ENCODE measurements at places on chromosomes 5 and 9.

- DNase-seq: peak; percentile 66
These were observed 23.3 kb downstream of the TNFSF8 start for GRCh38 chr9:114906922-114907571.

GRCh38 chr9:116860509-116861120 lies 173.5 kb downstream of the TRIM32 start:
- peak; percentile 57 for DNase-seq

DNA sequence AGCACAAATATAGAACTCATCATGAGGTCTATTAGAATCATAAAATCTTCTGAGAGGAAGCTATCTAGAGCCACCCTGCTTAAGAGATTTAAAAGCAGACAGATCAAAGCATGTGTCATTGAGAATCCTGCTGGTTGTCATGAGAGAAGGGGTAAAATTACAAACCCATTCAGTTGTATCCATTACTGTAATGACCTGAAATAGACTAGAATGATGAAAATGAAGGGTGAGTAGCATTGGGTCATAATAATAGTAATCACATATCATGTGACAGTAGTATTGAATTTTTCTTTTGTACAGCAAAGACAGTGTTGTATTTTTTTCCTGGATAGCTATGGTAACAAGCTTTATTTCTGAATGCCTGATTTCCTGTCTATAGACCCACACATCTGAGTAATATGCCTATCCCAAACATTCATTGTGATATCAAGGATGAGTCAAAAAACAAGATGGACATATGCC lies 149.0 kb downstream of the PDE4D start:
- no peak for DNase-seq

DNA sequence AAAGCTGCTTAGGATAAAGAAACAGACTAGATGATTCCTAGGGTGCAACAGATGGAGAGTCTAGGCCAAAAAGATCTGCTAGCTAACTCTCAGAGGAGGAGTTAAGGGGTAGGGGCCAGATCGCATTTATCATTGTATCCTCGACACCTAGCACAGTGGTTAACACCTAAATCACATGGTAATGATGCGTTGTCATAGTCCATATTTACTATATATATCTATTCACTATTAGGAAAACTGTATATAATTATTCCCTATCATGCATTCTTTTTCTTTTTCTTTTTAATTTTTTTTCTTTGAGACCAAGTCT lies 92.8 kb upstream of the SLC44A1 start:
- DNase-seq: no peak

- no peak for DNase-seq
These were observed 152.9 kb downstream of the AUH start for GRCh38 chr9:91208837-91209236.

- DNase-seq: no peak
These were observed 4.5 kb downstream of the PRELID2 start for GRCh38 chr5:145830594-145830993.

- no peak for DNase-seq
These were observed 71.9 kb downstream of the TSPAN17 start for GRCh38 chr5:176719113-176719739.

- no peak for DNase-seq
These were observed 137.8 kb downstream of the GADD45G start for GRCh38 chr9:89742660-89743059.

- DNase-seq: no peak
These were observed 12.5 kb downstream of the PHF2 start for GRCh38 chr9:93588641-93589609.

DNA sequence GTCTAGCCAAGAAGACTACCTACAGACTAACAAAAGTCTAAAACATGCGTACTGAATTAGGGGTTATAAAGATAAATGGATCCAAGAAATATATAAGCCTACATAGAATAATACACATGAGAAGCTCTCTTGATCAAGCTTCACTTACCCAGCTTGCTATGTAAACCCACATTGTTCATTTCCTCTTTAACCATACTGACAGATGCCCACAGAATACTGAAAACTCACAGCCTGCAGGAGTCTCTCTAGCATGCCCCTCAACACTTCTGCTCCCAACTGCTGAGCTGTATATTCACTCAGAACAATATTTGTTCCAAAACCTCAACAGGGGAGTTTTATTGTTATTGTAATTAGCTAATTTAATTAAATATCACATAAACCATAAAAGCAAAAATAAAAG lies 52.4 kb downstream of the RFX3 start:
- no peak for DNase-seq

DNA sequence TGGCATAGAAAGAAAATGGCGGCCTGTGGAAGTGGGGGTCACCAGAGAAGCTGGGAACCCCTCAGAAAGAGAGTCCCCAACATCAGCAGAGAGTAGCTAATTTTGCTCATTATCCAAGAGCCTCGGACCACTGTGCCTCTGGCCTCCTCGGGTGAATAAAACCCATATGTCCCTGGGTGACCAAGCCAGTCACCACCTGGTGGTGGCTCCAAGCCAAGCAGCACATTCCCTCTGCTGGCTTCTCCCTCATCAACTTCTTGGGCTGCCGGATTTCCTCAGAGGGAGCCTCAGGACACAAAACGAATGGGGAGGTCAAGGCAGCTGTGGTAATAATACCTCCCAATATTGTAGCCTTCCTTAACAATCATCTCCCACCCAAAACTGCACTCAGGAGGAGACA lies 242.5 kb downstream of the NFIB start:
- DNase-seq: no peak

DNA sequence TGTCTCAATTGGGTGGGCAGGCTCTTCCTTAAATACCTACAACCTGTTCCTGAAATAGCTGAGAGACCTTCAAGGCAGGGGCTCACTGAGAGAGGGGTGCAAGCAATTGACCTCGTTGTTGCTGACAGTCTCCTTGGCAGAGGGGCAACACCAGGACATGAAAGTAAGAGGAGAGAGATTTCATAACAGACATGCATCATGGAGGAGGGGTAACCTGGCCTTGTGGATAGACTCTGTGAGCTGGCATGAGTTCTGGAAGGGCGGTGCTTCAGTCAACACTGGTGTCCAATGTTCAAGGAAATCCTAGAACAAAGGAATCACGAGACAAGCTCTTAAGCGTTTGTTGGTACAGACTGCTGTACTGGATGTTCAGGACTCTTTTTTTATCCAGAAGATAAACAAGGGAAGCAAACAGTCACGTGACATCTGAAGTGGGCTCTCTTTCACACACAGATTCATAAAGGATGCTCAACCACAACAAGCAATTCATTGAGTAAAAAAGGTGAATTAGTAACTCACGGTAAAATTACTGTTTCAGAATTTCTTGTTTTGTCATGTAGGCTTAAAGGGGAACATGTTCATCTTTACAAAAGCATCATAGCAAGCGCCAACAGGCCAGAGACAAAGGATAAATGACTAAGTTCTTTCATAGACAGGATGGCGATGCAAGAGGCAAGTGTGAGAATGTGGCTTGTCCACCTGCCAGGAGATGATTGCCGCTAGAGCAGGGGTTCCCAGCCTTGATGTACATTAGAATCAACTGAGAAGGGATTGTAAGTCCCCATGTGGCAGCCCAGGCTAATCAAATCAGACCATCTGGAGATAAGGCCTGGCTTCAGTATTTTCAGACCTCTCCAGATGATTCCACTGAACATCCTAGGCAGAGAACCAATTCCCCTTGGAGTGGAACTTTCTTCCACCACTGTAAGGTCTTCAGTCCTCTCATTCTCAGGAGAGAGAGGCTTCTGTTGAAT lies 20.7 kb downstream of the ANKRA2 start:
- DNase-seq: peak; percentile 34

- no peak for DNase-seq
These were observed at the start of gene ARAP3 for GRCh38 chr5:141681695-141682641. ARAP3 (minus strand) TSS chr5:141682230; CDS start chr5:141680486, 1,744 bp downstream.

DNA sequence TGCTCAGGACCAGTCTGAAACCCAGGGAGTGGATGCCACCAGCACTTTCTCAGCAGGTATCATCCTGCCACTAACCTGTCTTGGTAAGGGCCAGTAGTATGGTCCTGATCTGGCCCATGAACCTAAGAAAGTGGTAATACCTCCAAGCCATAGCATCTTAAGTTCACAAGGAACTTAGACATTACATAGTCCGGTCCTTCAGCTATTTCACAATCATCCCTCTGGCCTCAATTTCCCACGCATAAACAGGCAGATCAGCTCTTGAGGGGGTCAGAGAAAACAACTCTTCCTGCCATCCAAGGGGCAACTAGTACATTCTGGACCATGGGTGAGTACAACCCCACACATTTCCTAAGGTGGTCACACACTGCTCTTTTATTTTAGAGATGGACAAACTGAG lies 88.2 kb downstream of the PPIC start:
- no peak for DNase-seq

GRCh38 chr5:62138607-62139006 lies 167.4 kb upstream of the KIF2A start:
- no peak for DNase-seq

DNA sequence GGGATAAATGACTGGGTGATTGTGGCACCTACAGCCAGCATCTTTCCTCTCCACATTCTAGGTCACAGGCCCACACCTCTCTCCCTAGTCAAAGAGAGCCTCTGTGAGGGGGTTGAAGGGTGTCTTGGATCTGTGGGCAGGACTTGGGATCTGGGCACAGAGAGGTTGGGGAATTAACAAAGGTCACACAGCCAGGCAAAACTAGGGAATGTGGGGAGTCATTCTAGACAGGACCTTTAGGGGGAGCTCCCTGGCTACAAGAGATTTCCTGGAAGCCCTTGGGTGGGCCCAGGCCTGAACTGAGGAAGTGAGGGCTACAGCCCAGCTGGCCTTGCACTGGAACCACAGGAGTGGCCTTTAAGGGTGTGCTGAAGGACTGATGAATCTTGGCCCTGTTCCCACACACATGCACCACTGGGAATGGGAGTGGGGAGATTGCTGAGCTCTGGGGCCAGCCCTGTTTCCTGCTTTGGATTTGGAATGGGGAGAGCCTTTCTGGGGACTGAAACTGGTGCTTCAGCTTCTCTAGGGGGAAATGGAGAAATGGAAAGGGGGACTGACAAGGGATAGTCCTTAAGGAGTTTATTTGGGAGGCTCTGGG lies 12.4 kb upstream of the CXXC5 start:
- peak; percentile 69 for DNase-seq

- no peak for DNase-seq
These were observed 970.0 kb downstream of the MAT2B start for GRCh38 chr5:164475339-164475977.

GRCh38 chr5:39783756-39784421 lies 359.1 kb upstream of the DAB2 start:
- no peak for DNase-seq

- DNase-seq: peak; percentile 34
These were observed 25.9 kb upstream of the IDNK start for GRCh38 chr9:83596899-83597504.

DNA sequence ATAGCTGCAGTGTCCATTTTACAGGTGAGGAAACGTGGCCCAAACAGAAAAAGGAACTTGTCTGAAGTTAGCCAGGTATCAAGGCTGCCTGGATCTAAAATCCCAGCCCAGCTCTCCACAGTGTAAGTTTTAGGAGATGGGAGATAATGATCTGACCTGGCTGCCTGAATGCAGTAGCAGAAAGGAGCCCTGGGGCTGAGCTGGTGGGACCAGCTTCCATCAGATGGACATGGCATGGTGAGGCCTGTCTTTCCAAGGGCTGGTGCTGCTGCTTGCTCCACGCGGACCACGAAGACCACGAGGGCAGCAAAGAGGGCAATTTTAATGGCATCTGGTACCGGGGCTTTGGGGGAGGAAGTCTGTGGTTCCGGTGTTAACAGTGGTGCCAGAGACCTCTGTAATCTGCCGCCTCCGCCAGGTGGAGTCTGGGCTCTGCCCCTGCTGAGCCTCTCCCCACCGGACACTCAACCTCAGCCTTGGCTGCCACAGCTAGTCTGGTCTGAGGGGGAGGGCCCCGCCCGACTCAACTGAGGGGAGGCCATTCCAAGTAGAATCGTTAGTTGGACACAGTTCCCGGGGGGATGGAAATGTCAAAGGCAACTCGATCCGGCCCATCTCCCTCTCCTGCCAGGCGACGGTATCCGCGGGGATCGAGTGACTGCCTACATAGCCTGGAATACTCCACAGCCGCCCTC lies 650 bp downstream of the MYORG start:
- DNase-seq: peak; percentile 31

Measured in NCI-H1092 (cell line).